Transverse colon (tissue), 4 donors: ENCODE measurements at places on chromosomes 12 and 14.
A peak's percentile ranks its signal among the peaks of the same experiment; 100 is the strongest.

GRCh38 chr12:82838131-82838551 is 151.4 kb downstream of the TMTC2 start:
- no peak for DNase-seq

GRCh38 chr14:61145903-61146481 is 135.1 kb downstream of the TMEM30B start:
- DNase-seq = no peak

- no peak for DNase-seq
Measured at GRCh38 chr12:119375075-119375882, 40.8 kb downstream of the CCDC60 start.

GRCh38 chr14:69339426-69339825 is 58.7 kb downstream of the ERH start:
- no peak for DNase-seq

DNA sequence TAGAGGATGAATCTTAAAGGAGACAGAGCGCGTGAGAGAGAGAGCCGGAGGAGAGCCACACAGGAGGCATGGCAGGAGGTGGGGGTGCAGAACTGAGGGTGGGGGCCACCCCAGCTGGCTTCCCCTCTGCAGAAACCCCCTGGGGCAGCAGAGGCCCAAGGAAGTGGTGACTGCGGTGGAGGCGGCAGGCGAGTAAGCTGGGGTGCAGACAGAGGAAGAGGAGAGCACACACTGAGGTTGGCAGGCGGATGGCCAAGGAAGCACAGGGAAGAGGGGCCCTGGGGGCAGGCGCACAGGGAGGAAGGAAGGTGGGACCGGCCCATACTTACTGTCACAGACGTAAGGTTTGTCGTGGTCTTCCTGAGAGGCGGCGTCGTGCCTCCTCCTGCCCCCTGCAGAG is 179.8 kb downstream of the DPF3 start:
- DNase-seq = peak; percentile 24

DNA sequence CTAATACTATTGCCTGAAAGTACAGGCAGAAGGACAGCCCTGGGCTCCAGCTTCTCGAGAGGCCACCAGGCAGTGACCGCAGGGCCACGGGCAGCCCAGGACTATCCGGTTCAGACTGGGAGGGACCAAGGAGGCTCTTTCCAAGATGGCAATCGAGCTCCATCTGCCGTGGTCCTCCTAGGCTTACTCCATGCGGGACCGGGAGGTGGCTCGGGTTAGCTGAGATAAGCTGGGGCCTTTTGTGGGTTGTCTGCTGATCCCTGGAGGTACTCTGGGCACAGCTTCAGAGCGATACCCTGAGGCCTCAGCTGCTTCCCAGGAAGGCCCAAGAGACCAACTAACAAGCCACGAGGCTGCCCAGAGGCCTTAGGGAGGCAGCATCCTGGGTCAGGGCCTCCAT is 33.1 kb downstream of the SNRNP35 start:
- DNase-seq = no peak

DNA sequence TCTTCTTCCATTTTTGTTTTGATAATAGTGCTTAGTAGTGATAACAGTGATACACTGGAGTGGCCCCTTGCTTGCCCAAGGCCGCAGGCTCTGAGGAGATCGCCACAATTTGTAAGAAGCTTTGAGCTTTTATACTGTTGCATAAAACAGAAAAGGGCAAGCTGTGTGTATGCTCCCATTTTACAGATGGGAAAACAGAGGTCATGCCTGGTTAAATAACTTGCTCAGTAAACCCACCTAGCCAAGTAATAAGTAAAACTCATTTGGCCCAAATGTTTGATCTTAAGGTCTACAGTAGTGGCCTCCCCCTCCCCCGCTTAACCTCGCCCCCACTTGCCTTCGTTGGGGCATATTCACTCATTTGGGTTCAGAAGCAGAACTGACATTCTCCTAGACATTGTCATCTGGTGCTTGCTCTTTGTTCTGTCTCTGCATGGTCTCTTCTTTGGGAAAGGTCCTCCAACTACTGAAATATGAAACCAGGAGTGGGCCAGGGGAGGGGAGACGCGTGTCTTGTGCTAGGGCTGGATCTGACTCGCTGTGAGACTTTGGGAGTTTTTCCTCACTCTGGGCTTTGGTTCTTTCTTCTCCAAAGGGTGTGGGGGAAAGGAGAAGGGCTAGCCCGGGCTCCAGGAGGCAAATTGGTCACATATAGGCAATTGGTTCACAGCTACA is 88.1 kb downstream of the PAPOLA start:
- DNase-seq = no peak

DNA sequence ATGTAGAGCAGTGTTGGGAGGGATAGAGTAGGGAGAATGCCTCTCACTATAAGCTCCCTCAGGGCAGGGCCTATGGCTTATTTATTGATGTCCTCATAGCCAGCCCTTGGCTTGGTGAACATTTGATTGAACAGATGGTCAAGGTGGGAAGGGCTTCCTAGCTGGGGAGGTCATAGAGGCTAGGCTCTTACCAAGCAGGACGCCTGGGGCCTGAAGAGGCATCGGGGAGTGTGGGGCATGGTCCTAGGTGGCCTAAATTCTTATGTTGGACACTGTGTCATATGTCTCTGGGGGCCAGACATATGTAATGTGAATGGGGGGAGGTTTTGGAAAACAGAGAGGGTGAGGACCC is 17.9 kb upstream of the KRT86 start:
- no peak for DNase-seq

DNA sequence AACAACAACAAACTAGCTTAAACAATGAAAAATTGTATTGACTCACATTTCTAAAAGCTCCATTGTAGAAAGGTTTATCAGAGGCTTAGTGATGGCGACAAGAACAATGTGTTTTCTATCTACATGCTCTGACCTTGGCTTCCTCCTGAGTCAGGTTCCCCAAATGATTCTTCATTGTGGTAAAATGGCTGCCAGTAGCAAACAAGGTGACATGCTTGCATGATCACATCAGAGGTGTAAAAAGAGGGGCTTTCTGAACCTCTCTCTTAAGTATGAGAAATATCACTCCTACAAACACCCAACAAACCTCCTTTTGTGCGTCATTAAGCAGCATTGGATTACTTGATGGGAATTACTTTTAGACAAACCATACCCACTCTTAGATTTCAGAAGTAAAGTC is 252.4 kb upstream of the SYT1 start:
- DNase-seq = no peak

GRCh38 chr14:69937367-69938081 is 58.3 kb downstream of the SMOC1 start:
- DNase-seq = no peak

DNA sequence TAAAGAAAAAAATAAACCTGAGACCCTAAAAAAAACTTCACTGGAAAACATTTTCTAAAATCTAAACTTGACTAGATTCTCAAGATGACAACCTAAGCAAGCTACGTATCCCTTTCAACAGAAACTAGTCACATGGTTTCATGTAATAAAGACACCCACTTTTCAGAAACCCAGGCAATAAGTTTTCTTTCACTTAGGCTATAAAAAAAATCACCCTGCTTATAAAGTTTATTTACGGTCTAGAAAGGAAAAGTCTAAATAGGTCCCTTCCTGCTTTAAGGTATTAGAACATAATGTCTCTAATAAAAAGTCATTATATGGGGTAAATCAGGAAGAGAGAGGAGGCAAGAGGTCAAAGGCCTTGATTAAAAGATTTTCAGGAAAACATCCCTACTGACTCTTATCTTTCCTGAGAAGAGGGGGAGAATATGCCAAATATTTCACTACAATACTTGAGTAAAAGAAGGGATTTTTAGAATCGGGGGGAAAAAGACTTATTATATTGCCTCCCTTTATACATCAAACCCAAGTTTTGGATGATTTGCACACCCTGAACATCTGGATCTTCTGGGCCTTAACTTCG is 9.5 kb downstream of the CLIP1 start:
- DNase-seq = no peak

- no peak for DNase-seq
Measured at GRCh38 chr14:55240526-55241178, 30.6 kb upstream of the FBXO34 start.

DNA sequence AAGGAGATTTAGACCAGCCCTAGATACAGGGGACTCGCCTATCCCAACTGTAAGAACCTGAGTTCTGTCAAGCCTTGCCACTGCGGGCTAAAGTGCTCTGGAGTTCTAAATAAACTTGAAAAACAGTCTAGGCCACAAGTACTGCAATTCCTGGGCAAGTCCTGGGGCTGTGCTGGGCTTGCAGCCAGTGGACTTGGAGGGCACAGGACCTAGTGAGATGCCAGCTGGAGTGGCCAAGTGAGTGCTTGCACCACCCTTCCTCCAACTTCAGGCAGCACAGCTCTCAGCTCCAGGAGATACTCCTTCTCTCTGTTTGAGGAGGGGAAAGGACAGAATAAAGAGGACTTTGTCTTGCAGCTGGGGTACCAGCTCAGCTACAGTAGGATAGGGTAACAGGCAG is 307.6 kb upstream of the FBXO33 start:
- no peak for DNase-seq

DNA sequence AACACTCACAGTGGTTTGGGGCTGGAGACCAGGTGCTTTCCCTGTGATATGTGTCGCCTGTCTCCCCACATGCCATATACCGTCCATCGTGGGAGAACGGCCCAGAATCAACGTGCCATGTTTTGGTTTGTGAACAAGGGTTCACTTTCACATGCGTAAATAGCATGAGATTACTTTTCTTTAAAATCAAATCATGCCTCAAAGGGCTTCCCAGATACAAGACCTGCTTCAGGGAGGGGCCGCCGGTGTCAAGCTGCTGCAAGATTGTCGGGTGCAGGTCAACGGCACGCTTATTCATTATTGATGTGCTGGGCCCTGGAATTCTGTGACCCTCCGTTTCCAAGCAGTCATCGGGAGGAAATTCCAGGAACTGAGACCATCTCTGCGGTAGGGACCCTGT is 145.2 kb upstream of the RTL1 start:
- DNase-seq = no peak

DNA sequence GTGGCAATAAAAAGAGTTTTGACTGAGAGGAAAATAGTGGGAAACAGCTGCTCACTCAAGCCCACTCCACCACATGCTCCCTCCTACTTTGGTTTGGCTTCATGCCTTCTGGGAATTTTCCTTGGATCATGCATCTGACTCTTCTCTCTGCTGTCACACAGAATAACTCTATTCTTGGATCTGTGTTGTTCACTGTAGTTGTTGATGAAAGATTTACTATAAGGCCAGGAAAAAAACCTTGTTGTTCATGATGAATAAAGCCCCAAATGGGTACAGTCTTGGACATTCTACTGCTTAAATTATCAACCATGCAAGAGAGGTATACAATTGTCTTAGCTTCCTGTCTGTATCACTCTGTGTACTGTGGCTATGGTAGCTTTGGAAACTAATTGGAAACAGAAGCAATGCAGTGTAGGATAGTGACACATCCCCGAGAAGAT is 70.5 kb downstream of the TMX1 start:
- no peak for DNase-seq

DNA sequence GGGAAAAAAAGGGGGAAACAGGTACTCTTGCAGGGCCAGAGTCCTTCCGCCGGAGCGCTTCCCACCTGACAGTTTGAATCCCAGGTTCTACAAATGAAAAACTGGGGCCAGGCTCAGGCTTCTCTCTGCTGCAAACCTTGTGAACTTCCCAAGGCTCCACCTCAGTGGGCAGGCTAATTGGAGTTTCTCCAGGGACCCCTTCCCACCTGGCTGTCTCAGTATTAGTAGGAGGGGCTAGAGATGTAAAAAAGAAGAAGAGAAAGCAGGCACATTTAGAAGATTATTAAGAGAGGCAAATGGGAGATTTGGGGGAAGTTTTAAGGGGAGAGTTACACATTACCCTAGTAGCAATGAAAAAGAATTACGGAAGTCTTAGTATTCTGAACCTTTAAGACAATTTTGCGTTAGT is 20.0 kb upstream of the CLEC2D start:
- DNase-seq = no peak

GRCh38 chr12:100820314-100820713 is 25.7 kb downstream of the ANO4 start:
- DNase-seq = no peak

- DNase-seq = no peak
Measured at GRCh38 chr14:91293281-91293680, 48.8 kb upstream of the GPR68 start.

DNA sequence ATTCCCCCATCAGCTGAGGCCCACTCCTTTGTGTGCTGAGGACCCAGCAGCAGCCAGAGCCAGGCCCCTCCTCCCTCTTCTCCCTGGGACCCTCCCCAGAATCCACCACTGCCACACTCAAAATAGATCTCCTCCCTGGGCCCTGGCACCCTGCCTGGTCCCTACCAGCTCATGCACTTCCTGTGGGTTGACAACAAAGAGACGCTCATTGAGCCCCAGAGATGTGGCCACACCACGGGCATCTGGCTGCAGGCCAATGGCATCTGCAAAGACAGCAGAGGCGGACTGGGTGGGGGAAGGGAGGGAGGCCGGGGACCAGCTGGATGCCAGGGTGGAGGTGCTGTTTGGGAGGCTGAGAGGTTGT is 16.0 kb upstream of the ENDOU start:
- DNase-seq = peak; percentile 89

- DNase-seq = no peak
Measured at GRCh38 chr12:54497883-54498282, 331 bp downstream of the NCKAP1L start.

DNA sequence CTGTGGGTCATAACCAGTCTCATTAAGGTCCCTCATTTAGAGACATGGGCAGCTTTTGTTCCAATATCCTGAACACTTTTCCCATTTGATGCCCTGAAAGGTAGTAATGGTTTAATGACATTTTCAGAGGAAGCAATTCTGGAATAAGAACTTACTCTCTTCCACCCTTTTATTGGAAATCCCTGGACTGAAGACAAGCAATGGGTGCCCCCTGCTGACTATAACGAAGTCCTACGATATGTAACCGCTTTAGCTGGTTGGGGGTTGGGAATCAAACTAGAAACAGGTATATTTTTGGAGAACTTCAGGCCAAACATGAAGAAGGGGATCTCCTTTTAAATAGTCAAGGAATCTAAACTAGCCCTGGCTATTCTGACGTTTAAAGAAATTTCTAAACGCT is 20.5 kb downstream of the SARNP start:
- no peak for DNase-seq

DNA sequence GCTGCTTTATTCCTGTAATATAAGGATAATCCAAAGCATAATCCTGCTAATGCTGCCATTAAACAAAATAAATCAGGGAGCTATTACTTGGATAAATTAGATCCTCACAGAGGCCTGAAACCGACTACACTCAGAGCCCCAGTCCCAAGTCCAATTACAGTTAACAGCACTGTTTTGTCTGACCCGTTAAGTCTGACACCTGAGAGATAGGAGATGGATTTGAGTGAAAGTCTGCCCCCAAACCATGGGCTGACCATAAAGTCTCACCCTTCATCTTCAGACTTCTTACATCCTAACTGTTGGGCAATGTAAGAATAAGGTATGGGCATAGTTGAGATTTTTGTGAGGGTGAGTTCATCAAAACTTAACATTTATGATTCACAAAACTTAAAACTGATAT is 181.7 kb downstream of the PLCZ1 start:
- no peak for DNase-seq

GRCh38 chr14:40623643-40624042 is 983.0 kb upstream of the LRFN5 start:
- no peak for DNase-seq

GRCh38 chr14:96673706-96674105 is 123.5 kb upstream of the VRK1 start:
- no peak for DNase-seq

GRCh38 chr14:88499225-88499624 is 55.6 kb downstream of the PTPN21 start:
- DNase-seq = no peak

- DNase-seq = no peak
Measured at GRCh38 chr12:89073027-89073398, 279.3 kb downstream of the DUSP6 start.
